ENCODE measurements at places on chromosomes 7 and 10. TPM values are rescaled to one million over a fixed set of nuclear protein-coding genes. Genes with fewer than 3 reads are reported as not detected.

FOXP2 gene
- not detected for total RNA-seq

CELF2 gene
- 20.3 TPM for total RNA-seq

NME8 gene
- not detected for total RNA-seq

IL15RA gene
- 9.4 TPM for total RNA-seq

SPDYE1 gene
- not detected for total RNA-seq

PNLIP gene
- total RNA-seq, result 1.1 TPM

PPP1R17 gene
- total RNA-seq, result not detected

GRCh38 chr7:95056901-95057300 lies 149.5 kb downstream of the PPP1R9A start:
- H3K4me3 ChIP-seq, result no peak overlapping the region
- H3K27ac ChIP-seq, result no peak overlapping the region
- DNase-seq, result no peak
- H3K27me3 ChIP-seq, result no peaks in the 10 kb centered on the region
- no peaks in the 10 kb centered on the region for H3K36me3 ChIP-seq

DNA sequence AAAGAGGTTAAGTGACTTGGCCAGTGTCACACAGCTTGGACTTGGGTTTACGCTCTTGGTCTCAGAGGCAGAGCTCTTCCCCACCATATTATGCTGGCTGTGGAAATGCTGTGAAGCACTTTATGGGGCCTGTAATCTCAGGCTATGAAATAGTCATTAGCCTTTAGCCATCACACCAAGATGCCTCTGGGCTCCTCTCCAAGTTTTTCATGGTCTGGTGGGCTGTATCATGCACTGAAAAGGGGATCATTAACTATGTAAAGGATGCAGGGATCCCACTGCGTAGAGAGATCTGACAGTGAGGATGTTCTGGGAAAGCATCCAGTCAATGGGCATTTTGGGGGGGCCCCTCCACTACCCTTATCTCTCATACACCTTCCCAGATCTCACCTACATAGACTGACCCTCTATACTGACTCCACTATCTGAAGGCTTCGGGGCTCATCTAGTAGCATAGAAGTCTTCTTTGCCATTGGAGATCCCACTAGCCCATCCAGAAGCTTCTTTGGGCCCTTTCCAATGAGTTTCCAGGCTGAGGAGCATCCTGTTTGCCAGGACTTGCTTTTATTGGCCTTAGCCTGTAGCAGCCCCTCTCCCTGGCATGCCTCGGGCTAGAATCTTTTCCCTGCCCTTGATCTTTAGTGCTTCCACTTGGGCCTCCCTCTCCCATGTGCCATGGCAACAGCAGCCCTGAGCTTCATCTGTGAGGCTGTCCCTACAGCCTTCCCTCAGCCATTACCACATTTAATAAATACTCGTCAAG lies 19.6 kb downstream of the FRMPD2 start:
- peaks cover 17% of the 10 kb centered on the region for H3K27me3 ChIP-seq
- DNase-seq, result no peak
- H3K36me3 ChIP-seq, result no peaks in the 10 kb centered on the region

DNA sequence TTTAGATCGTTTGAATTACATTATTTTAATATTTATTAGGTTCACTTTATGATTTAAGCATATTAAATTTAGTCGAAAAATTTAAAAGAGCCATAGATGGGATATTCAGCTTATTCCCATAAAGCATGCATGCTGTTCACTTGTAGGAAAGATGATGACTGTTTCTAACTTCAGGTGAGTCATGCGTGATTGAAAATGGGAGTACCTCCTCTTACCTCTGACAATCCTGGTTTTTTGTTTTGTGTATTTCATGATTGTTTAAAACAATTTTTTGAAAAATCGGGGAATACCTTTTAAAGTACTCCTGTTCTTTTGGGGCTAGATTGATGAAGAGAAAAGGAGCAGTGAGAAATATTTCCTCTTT lies 1.4 kb downstream of the TNKS2 start:
- H3K27me3 ChIP-seq, result no peaks in the 10 kb centered on the region
- H3K4me3 ChIP-seq, result peak overlapping the region; percentile 68
- no peak for DNase-seq
- H3K36me3 ChIP-seq, result peaks cover 38% of the 10 kb centered on the region
- H3K27ac ChIP-seq, result peak overlapping the region; percentile 79
- peaks cover 8% of the 10 kb centered on the region for H3K4me1 ChIP-seq

DNA sequence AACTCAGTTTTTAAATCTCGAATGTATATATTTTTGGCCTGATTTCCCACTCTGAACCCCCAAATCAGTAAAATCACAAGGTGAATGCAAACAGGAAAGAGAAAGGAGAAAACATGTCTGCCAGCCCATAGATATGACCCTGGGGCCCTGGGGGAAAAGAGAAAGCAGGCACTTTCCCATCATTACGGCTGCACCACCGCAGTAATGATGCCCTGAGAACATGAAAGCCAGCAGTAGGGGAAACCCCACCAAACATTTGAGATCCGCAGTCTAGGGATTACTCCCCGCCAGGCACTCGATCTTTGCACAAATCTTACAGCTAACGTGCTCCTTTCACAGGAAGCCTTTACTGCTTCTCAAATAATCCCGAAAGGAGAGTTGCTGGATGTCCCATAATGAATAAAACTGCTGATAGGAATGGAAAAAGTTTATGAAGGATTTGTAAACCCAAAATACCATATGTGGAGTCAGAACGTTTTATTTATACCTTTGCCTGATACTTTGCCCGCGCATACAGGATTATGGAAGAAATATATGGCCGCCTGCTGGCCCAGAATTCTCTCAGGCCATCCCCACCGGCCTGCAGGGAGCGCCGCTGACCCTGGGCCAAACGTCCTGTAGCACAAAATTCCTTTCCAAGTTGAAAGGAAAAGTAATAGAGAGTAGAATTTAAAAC lies 180.0 kb upstream of the INHBA start:
- no peak overlapping the region for H3K27ac ChIP-seq
- H3K27me3 ChIP-seq, result no peaks in the 10 kb centered on the region
- no peak for DNase-seq
- no peak overlapping the region for H3K4me3 ChIP-seq
- H3K36me3 ChIP-seq, result no peaks in the 10 kb centered on the region
- H3K4me1 ChIP-seq, result no peaks in the 10 kb centered on the region

GRCh38 chr7:101362334-101363195 lies at the start of gene COL26A1:
Gene COL26A1 (plus strand): TSS chr7:101362875. CDS start chr7:101363033, 158 bp downstream.
- no peaks in the 10 kb centered on the region for H3K4me1 ChIP-seq
- H3K27me3 ChIP-seq, result peaks cover 24% of the 10 kb centered on the region
- H3K27ac ChIP-seq, result no peak within 1 kb of the TSS
- no peaks in the 10 kb centered on the region for H3K36me3 ChIP-seq
- H3K4me3 ChIP-seq, result no peak within 1 kb of the TSS

DNA sequence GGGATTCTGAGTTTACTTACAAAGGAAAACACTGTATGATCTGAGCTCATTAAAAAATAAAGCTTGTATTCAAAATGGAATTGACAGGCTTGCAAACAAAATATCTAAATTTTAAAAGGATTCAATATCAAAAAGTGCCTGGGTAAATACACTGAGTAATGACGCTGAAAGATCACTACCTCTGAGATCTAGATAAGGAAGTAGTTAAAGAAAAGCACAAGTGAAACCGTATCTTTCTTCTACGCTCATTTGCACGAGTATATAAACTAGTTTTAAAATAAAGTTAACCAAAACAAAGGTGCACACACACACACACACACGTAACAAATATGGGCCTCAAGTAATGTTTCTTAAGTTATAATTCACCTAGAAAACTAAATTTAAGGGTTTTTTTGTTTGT lies 93.4 kb downstream of the SNX13 start:
- no peak for DNase-seq
- H3K27me3 ChIP-seq, result no peaks in the 10 kb centered on the region
- no peak overlapping the region for H3K4me3 ChIP-seq
- no peaks in the 10 kb centered on the region for H3K4me1 ChIP-seq
- H3K36me3 ChIP-seq, result peaks cover 31% of the 10 kb centered on the region

DNA sequence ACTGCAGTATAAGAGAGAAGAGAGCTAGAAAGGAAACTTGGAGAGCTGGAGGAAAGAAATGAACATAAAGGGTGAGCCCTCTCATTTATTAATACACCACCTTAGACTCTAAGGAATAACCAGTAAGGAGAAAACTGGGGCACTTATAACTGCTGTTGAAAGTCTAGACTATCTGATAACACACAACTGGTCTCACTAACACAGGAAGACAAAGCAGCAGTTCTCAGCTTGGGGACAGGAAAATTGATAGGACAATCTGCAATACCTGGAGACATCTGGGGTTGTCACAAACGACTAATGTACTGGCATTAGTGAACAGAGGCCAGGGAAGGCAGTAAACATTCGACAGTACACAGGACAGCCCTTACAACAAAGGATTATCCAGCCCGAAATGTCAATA lies 6.8 kb downstream of the ELMO1 start:
- H3K36me3 ChIP-seq, result no peaks in the 10 kb centered on the region
- no peaks in the 10 kb centered on the region for H3K4me1 ChIP-seq
- no peak overlapping the region for H3K4me3 ChIP-seq
- no peak overlapping the region for H3K27ac ChIP-seq

- H3K27me3 ChIP-seq, result no peaks in the 10 kb centered on the region
- DNase-seq, result no peak
- H3K36me3 ChIP-seq, result no peaks in the 10 kb centered on the region
- H3K4me1 ChIP-seq, result no peaks in the 10 kb centered on the region
These were observed 657.8 kb upstream of the PHF14 start for GRCh38 chr7:10315881-10316280.

DNA sequence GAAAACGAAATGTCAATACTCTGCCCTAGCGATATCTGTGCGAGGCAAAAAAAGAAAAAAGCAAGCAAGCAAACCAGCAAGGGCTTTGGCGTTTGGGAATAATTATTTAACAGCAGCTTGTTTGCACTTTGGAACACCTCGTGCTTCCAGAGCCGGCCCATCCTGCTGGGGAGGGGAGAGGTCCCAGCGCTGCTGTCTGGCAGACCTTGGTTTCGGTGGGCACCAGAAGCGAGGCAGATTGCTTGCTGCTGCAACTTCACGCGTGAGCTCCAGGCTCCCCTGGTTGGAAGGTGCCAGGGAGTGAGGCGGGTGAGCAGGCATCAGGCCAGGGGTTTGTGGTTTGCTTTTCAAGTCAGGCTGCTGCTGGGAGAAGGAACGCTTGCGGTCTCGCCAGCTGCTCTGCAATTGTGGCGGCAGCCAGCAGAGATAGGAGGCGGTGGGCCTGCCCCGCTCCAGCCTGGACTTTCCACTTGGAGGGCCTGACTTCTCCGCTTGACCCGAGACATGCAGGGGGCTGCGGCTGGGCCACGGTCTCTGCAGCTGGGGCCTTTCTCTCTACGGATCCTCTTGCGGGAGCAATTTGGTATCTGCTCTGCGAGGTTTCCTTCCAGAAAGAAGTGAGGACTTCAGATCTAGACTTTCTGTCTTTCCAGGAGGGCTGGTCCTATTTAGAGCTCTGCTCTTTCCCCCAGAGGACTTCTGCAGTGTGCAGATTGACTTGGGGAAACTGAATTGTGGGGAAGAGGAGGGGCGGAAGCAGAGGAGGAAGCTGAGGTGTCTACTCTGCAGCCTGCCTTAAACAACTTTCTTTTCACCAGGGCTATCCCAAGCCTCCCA lies 131.4 kb downstream of the PRPF18 start:
- no peak for DNase-seq
- peaks cover 31% of the 10 kb centered on the region for H3K27me3 ChIP-seq
- H3K4me1 ChIP-seq, result peaks cover under 1% of the 10 kb centered on the region
- H3K36me3 ChIP-seq, result no peaks in the 10 kb centered on the region
- no peak overlapping the region for H3K27ac ChIP-seq

GRCh38 chr10:132036887-132037675 lies 28.7 kb upstream of the JAKMIP3 start:
- H3K36me3 ChIP-seq, result no peaks in the 10 kb centered on the region
- H3K4me1 ChIP-seq, result peaks cover 3% of the 10 kb centered on the region
- no peak for DNase-seq
- no peak overlapping the region for H3K27ac ChIP-seq
- H3K27me3 ChIP-seq, result peaks cover 18% of the 10 kb centered on the region

DNA sequence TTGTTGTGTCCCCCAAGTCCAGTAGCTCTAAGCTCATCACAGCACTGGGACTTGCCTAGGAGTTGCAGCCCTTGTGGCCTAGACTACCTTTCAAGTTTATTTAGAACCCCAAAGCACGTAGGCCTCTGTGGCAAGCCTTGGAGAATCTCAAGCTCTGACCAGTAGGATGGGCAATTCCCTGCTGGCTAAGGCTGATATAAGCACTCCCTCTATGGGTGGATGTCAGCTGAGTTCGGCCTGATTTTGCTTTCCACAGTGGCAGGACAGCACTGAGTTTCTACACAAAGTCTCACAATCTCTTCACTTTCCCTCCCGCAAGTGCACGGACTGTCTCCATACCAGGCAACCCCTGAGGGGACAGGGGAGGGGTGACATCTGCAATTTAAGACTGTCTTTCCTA lies 886.4 kb upstream of the LRRN3 start:
- H3K27me3 ChIP-seq, result no peaks in the 10 kb centered on the region
- H3K4me1 ChIP-seq, result no peaks in the 10 kb centered on the region
- no peak overlapping the region for H3K4me3 ChIP-seq
- no peak overlapping the region for H3K27ac ChIP-seq

DNA sequence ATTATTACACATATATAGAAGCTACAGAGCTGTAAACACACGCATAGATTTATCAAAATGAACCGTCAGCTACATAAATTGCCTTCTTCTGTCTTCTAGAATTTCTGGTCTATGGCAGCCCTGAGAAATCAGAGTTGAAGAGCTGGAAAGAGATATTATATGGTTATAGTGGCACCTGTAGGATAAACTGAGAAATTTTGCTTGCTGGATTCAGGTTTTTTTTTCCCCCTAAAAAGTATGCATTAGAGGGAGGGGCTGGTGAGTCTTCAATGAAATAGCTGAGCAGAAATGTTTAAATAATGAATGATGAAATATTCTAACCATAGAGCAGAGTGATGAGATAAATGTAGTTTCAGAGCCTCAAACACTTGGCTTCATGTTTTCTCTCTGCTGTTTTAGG lies 78.0 kb upstream of the DYNC1I1 start:
- H3K27me3 ChIP-seq, result no peaks in the 10 kb centered on the region
- H3K36me3 ChIP-seq, result no peaks in the 10 kb centered on the region
- H3K27ac ChIP-seq, result no peak overlapping the region
- H3K4me3 ChIP-seq, result no peak overlapping the region
- DNase-seq, result no peak

- DNase-seq, result no peak
- H3K4me3 ChIP-seq, result no peak overlapping the region
- no peaks in the 10 kb centered on the region for H3K4me1 ChIP-seq
- no peak overlapping the region for H3K27ac ChIP-seq
These were observed 80.7 kb downstream of the ANKRD30A start for GRCh38 chr10:37206132-37206531.

DNA sequence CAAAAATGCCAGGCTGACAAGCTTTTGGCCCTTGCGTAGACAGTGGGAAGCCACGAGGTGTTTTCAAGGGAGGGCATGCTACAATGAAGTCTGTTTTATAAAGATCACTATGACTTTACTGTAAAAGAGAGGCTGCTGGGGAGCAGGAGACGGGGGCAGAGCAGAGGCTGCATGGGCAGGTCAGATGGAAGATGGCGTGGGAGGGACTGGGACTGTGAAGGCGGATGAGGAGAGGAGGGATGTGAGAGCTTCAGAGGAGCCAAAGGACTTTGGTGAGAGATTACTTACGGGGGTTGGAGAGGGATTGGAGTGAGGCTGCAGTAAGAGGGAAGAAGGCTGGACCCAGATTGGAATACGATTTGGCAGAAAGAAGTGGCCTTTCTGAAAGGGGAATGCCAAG lies 86.6 kb upstream of the PCBD1 start:
- no peaks in the 10 kb centered on the region for H3K4me1 ChIP-seq
- peaks cover 5% of the 10 kb centered on the region for H3K27me3 ChIP-seq
- H3K36me3 ChIP-seq, result no peaks in the 10 kb centered on the region
- H3K4me3 ChIP-seq, result no peak overlapping the region
- no peak for DNase-seq

GRCh38 chr7:47734287-47734948 lies 152.5 kb upstream of the TNS3 start:
- no peaks in the 10 kb centered on the region for H3K36me3 ChIP-seq
- peaks cover 4% of the 10 kb centered on the region for H3K27me3 ChIP-seq
- no peaks in the 10 kb centered on the region for H3K4me1 ChIP-seq
- no peak overlapping the region for H3K27ac ChIP-seq
